ENCODE measurements at places on chromosomes 12 and 14.

DNA sequence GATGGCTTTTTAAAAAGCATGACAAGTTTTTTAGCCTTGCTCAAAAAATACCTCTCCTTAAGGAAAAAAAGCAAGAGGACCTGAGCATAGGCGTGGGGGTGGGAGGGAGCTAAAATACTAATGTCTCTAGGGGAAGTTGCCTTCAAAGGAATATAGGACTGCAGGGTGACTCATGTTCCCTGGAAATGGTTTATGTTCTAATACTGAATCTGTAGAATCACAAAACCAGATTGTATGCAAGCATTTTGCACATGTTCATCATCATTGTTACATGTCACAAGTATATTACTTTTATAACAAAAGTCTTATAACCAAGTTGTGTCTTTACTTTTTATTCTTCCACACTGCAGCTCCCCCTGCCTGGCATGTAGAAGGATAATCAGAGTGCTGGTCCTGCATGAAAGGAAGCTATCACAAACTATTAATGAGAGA, 36.6 kb downstream of the GPR135 start:
- no peak for DNase-seq

GRCh38 chr14:79543348-79543747, 668.0 kb downstream of the DIO2 start:
- DNase-seq, result no peak

GRCh38 chr14:27634056-27634970, 1036.5 kb upstream of the NOVA1 start:
- DNase-seq, result no peak

- DNase-seq, result peak; percentile 2
These were observed 303 bp downstream of the PUS7L start for GRCh38 chr12:43758247-43758727.

DNA sequence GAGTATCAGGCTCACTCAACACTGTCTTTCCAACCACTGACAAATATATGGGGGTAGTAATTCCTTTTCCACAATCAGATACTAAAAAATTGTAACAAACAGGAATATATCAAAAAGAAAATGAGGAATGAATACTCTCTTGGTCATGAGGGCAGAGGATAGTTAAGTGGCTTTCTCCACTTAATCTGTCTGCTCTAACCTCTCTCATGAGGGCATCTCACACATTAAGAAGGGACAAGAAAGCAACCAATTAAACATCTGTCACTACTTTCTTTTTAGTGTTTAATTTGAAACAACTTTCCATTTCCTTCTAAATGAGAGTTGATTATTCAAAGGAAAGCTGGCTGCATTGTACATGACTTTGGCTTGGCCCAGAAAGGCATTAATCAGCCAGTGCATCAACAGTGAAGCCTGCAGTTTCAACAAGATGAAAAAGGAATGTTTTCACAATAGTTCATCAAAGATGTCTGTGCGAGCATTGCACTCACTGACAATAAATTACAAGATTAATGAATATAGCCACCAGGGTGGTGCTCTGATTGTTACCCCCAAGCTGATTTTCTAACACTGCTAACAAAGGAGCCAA, 142.0 kb downstream of the SEC23A start:
- DNase-seq, result no peak

DNA sequence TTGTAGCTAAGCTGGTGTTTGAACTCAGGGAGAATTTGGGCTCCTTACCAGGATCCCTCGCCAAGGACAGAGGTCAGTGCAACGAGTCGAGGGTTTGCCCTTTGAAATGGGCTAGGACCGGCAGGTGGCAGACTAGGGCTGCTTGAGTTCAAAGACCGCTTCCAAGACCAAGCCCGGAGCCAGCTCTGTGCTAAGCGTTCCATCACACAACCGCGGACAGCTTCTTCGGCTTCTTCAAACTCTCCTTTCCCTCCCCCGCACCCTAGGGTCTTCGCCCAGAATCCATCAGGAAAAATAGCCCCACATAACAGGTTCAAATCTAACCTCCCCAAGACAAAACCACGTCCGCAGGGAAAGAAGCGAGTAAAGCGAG, 705 bp upstream of the FLVCR2 start:
- peak; percentile 79 for DNase-seq

DNA sequence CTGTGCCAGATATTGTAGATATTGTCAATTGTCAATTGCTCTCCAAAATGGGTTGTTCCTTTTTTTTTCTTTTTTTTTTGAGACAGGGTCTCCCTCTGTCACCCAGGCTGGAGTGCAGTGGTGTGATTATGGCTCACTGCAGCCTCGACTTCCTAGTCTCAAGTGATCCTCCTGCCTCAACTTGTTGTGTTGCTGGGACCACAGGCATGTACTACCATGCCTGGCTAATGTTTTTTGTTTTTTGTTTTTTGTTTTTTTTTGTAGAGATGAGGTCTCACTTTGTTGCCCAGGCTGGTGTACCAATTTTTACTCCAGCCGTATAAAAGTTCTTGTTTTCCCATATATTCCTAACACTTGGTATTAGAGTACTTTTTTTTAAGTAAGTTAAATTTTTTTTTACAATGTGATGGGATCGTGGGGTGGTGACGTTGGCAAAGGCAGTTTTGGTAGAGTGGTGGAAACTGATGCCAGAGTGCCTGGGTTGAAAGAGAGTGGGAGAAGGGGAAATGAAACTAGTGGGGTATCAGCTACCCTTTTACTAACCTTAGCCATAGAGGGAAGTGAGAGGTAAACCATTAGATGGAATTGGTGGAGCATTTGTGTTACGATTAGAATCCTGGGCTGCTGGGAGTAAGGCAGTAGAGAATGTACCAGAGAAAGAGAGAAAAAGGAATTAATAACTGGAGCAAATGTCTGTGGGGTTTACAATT, 33.0 kb upstream of the CFAP54 start:
- DNase-seq, result no peak

DNA sequence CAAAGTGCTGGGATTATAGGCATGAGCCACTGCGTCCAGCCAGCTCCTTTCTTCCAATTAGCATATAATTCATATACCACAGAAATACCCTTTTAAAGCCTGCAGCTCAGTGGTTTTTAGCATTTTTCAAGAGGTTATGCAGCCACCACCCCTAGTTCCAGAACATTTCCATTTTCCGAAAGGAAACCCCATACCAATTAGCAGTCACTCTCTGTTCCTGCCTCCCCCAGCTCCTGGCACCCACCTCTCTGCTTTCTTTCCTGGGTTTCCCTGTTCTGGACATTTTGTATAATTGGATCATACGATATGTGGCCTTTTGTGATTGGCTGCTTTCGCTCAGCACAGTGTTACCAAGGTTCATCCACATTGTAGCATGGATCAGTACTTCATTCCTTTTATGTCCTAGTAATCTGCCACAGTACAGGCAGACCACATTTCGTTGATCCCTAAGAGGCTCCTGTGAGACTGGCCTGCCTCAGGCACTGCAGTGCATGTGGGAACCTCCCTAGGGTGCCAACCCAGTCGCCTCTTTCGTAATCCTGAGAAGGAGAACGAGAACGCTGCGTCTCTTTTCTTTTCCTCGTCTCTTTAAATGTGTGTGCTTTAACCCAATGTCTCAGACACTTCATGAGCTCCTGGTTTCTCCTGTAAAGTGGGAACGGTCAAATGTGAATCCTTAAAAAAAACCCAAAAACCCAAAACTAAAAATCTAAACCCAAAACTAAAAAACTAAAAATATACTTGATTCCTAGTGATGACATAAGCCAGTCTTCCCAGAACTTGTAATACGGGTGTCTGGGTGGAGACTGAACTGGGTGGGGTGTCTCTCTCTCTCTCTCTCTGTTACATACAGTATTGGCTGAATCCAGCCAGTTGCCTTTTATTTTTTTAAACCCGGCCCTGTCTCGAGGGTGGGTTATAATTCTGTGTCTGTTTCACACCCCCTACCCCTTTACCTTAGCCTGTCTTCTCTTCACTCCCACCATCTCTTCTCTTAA, 14.7 kb downstream of the AACS start:
- no peak for DNase-seq

GRCh38 chr12:26534071-26534470, 298.9 kb downstream of the ITPR2 start:
- DNase-seq, result no peak

- no peak for DNase-seq
These were observed 1.5 kb downstream of the RAD51AP1 start for GRCh38 chr12:4540170-4540569.

DNA sequence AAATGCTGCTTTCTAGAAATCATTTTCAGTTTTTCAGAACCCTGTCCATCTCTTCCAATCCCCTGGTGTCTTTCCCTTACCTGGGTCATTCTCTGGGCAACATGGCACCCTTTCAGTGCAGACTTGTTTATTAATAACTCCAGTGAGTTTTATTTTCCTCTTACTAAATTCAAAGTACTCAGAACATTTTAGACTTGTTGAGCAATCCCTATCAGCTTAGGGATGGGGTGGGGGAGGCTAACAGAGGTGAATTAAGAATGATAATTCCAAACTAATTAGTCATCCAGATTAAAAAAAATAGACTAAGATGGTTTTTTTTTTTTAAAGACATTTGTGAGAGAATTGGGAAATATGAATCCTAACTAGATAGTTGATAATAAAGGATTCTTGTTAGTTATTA, 10.7 kb downstream of the GPRC5A start:
- DNase-seq, result no peak

DNA sequence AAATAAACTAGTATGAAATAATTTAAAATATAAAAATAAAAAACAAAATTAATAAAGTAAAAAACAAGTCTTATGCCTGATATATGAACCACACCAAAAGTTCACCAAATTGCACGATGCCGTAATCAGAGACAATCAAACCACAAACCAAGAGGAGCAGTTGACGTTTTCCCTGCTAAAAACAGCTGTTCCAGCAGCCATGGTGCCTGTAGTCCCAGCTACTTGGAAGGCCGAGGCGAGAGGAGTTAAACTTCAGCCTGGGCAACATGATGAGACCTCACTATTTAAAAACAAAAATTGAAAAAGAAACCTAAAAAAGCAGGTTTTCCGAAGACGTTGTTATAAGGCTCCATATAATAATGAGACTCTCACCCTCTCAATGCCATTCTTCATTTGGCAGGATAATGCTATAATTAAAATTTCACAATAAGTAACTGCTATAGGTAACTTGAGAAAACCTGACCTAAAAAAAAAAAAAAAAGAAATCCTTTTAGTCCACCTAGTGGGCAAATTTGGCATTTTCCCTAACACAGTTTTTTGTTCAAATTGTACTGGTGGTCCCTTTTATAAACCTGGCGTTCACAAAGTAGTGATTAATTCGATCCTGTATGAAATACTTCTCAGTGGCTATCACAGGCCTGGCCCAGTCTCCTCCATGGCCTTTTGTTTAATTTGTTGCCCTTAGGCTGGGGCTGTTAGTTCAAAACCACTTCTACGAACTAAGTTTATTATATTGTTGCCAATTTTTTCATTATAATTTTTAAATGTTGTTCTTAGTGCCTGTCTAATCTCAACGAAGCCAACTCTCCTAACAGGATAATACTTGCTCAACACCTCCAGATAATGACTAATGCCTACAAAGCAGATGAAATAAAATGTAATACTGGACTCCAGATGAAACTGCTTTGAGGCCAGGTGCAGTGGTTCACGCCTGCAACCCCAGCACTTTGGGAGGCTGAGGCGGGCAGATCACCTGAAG, 62.1 kb downstream of the TNFAIP2 start:
- no peak for DNase-seq

DNA sequence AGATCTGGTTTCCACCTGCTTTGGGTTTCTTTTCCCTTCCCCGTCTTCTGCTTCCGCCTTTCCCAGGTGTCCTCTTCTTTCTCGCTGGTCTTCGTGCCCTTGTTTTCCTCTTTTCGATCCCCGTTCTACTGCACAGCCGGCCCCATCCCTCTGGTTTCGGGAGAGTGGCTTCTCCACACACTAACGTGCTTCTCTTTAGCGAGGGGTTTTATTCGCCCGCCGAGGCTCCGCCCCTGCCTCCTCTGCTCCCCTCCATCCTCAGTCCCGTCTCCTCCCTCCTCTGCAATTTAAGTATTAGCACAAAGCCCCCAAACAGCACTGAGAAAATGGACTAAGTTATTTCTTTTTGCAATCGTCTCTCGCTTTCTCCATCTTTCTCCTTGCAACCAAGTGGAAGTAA, at the start of gene SLC7A8:
SLC7A8 (minus strand) TSS at position 182 of the 400 bp plus-strand sequence. CDS start 746 bp downstream, outside the sequence.
- peak; percentile 26 for DNase-seq

- no peak for DNase-seq
These were observed 2.6 kb downstream of the BMP4 start for GRCh38 chr14:53953828-53954550.

GRCh38 chr12:14138495-14138894, 157.1 kb upstream of the GRIN2B start:
- DNase-seq, result peak; percentile 8

DNA sequence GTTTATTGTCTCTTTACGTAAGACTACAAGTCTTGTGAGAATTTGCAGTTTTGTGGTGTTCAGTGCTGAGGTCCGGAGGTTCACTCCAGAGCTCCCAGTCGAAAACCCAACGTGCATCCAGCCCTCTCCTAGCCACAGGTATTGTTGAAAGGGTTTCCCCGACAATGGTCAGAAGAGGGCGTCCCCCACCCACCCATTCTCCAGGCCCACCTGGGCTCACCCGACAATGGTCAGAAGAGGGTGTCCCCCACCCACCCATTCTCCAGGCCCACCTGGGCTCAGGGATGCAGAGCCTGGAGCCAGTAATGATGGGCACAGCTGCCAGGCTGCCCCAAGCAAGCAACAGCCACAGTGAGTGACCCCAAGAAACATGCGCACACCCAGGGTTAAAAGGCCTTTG, 126.8 kb upstream of the EVL start:
- no peak for DNase-seq

DNA sequence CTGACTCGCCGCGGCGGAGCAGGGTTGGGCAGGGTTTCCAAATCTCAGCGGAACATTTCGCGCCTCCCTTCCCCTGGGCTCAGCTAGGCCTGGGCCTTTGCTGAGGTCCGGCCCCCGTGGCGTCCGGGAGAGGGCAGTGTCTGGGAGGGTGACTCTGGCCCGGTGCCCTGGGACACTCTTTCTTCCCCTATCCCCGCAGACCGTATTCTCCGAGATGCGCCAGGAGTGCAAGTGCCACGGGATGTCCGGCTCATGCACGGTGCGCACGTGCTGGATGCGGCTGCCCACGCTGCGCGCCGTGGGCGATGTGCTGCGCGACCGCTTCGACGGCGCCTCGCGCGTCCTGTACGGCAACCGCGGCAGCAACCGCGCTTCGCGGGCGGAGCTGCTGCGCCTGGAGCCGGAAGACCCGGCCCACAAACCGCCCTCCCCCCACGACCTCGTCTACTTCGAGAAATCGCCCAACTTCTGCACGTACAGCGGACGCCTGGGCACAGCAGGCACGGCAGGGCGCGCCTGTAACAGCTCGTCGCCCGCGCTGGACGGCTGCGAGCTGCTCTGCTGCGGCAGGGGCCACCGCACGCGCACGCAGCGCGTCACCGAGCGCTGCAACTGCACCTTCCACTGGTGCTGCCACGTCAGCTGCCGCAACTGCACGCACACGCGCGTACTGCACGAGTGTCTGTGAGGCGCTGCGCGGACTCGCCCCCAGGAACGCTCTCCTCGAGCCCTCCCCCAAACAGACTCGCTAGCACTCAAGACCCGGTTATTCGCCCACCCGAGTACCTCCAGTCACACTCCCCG, 3.0 kb downstream of the WNT1 start:
- DNase-seq, result no peak

- no peak for DNase-seq
These were observed 18.3 kb downstream of the PLEKHG7 start for GRCh38 chr12:92721130-92721529.

- no peak for DNase-seq
These were observed at the start of gene SETD1B for GRCh38 chr12:121803861-121804416. Gene SETD1B (plus strand): TSS chr12:121804009. CDS start chr12:121804738, 729 bp downstream.
